SJCRH30 (cell line): ENCODE measurements at places on chromosomes 16 and 17.

DNA sequence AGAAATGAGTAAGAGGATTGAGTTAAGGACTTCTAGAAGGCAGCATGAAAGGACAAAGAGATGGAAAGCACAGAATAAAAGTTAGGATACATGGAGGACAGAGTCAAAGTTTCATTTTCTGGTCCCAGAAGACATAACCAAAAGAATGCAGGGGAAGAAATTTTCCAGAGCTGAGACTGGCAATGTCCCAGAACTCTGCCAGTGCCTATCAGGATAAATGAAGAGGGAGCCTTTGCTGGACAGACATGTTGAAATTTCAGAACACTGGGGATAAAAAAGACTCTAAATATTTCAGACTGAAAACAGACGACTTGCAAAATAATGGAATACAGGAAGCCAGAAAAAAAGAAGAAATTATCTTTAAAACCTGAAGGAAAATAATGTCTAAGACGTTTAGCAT, 55.7 kb downstream of the NT5M start:
- DNase-seq, result no peak

DNA sequence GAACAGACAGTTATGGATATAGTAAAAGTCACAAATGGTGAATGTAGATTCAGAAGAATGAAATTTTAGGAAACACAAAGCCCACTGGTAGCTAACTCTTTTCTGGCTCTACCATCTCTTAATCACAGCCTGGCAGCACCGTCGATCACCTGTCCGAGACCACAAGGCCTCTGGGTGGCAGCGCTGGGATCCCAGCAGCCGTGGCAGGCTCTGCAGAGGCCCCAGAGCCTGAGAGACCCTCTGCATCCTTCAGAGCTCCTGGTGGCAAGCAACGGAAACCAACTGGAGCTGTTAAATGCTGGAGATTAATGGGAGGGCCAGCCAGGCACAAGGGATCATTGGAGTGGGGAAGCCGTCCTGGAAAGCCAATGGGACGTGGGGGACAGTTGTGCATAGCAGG, 26.3 kb downstream of the LAT start:
- DNase-seq, result no peak

DNA sequence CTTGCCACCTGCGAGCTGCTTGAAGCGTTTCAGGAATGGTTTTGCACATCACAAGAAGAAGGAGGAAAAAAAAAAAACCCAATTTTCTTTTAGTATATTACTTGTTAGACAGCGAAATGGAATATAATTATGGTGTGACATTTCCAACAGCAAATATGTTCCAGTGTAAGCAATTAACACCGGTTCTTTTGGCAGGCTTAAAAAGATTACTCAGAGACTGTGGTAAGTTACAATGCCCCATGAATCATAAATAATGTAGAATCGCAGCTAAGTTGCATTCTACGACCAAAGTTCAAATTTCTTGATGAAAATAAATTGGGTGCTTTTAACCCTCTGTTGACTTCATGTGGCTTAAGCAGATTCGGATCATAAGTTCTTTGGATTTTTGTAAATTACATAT, 245.2 kb downstream of the XYLT1 start:
- DNase-seq, result no peak

GRCh38 chr17:57783338-57783742, 38.2 kb upstream of the CCDC182 start:
- peak; percentile 83 for DNase-seq

GRCh38 chr17:75891605-75892555, 4.9 kb downstream of the TRIM65 start:
- DNase-seq, result no peak

DNA sequence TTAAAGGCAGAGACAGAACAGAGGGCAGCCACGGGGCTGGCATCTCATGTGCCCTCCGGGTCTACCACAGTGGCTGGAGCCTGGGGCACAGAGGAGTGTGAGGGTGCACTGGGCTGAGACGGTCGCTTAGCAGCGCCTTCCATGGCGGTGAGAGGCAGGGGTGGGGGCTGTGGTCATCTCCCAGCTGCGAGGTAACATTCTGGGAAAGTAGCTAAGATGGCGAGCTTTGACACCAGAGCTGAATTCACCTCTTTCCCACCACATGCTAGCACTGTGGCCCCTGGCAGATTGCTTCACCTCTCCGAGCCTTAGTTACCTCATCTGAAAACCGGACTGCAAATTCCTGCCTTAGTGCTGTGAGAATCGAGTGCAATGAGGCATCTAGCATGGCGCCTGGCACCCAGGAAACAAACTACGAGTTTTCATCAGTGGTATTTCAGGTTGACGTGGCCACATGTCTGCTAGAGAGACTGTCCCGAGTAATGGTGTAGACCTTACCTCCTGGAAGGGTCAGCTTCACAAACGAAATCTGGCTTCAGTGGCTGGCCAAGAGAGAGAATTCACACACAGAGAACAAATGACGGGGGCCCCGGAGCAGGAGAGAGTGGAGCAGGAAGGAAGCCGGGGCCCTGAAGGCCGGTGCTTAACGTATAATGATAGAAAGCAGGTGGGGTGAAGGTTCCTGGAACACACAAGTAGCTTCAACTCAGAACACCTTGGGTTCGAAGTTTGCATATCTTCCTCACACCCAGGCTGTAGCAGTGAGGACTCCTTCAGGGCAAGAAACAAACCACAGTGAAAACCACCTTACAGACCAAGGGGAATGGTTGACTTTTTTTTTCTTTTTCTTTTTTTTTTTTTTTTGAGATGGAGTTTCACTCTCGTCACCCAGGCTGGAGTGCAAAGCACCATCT, 63.9 kb upstream of the RPH3AL start:
- DNase-seq, result no peak

DNA sequence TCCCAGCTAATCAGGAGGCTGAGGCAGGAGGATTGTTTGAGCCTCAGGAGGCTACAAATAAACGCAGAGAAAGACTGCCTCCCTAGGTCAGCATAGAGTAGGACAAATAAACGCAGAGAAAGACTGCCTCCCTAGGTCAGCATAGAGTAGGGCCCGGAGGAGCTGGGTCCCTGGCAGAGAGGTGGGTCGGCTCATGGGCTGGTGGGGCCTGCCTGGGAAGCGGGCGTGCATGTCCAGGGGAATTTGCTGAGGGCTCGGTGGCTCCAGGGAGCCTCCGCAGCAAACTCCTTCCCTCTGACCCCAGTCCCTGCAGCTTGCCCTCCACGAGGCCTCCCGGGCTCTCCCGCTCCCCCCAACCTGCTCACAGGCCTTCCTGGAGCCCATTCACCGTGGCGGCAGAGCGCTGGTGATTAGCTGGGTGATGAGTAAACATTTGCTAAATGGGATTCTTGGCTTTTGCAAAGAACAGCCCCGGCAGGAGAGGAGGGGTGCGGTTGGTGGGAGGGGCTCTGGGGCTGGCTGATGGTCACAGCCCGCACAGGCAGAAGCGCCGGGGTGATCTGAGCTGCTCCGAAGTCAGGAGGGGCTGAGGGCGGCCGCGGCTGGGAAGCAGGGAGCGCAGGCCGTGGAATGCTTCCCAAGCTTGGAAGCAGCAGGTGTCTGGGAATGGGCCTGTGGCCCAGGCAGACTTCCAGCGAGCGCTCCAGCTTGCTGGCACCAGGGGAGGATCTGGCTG, 93.1 kb downstream of the RTN4RL1 start:
- DNase-seq, result peak; percentile 53

DNA sequence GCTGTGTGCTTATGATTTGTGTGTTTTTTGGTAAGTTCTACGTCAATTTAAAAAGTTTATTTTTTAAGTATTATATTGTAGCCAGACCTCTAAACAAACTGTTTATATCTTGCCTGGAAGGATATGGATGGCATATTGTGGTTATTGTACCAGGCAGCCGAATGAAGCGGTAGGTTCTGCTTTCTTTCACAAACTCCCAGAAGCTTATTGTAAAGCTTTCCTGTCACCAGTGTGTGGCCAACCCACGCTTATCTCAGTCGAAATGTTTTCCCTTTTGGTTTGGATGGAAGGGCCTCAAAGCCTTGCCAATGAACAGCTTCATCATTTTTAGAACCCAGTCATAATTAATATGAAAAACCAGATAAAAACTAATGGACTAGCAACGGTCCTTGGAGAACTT, 53.1 kb downstream of the CYB5B start:
- DNase-seq, result no peak

- no peak for DNase-seq
These were observed 26.7 kb downstream of the BBS2 start for GRCh38 chr16:56493126-56493525.

DNA sequence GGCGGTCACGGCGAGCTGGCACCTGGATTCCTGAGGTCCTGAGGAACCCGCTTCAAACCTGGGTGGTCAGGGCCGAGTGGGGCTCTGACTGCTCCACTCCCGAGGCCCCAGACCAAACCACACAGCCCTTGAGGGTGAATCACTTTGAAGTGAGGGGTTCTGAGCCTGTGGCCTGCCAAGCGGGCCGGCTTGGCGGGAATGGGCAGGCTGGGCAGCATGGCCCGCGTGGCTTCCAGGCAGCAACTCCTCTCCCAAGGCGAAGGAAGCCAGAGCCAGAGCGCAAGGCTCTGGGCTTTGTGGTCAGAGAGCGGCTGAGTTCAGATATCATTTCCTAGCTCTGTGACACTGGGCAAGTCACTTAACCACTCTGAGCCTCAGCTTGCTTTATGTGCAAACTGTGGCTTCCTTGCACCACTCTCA, 42.7 kb downstream of the CMIP start:
- DNase-seq, result no peak

GRCh38 chr16:2523801-2524231, 3.6 kb downstream of the AMDHD2 start:
- DNase-seq, result no peak

GRCh38 chr17:57915985-57916757, 39.0 kb downstream of the CUEDC1 start:
- peak; percentile 62 for DNase-seq

GRCh38 chr17:75516619-75517296, 430 bp downstream of the TSEN54 start:
- DNase-seq, result peak; percentile 70

- DNase-seq, result no peak
These were observed 31.1 kb upstream of the CARMIL2 start for GRCh38 chr16:67613808-67614207.

- no peak for DNase-seq
These were observed 160.1 kb downstream of the GRIN2A start for GRCh38 chr16:10022098-10022497.

GRCh38 chr17:27485125-27485524, 28.9 kb downstream of the KSR1 start:
- DNase-seq, result no peak

DNA sequence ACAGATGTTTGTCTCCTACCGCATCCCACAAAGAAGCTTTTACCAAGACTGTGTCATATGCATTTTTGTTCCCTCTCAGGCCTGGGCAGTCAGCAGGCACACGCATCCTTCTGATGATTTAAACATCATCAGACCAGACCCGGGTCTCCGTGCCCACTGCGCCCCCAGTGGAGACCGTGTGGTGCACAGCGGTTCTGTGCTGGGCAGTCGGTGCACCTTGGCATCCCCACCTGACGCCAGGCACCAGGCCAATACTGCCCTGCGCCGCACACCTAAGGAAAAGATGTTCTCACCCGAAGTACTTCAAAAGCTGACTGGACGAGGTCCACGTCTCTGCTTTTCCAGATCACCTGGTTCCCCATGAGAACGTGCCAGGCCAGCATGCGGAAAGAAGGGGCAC, 10.6 kb upstream of the PLD6 start:
- DNase-seq, result no peak
